Effector CD8-positive, alpha-beta T cell (primary cell): ENCODE measurements at places on chromosomes 12 and 14.

DNA sequence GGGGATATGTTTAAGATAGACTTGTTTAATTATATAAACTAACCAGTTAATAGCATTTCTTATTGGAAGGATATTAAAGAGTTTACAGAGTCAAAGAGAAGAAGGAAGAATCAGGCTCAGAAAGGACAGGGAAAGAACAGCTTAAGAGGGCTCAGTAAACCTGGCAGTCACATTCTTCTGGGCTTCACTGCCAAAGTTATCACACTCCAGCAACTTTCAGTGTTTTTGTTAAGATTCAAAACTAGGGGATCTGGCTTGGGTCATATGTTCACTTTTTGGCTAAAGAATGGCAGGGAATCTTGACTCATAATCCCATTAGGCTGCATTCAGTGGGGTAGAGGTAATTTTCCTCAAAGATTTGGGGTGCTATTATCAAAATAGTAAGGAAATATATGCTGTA lies 312.3 kb downstream of the RAD51B start:
- DNase-seq, result no peak

GRCh38 chr12:69042970-69043369 lies 110.0 kb upstream of the CPM start:
- DNase-seq, result no peak

- DNase-seq, result no peak
Measured at GRCh38 chr14:53064475-53064874, 88.6 kb downstream of the DDHD1 start.

DNA sequence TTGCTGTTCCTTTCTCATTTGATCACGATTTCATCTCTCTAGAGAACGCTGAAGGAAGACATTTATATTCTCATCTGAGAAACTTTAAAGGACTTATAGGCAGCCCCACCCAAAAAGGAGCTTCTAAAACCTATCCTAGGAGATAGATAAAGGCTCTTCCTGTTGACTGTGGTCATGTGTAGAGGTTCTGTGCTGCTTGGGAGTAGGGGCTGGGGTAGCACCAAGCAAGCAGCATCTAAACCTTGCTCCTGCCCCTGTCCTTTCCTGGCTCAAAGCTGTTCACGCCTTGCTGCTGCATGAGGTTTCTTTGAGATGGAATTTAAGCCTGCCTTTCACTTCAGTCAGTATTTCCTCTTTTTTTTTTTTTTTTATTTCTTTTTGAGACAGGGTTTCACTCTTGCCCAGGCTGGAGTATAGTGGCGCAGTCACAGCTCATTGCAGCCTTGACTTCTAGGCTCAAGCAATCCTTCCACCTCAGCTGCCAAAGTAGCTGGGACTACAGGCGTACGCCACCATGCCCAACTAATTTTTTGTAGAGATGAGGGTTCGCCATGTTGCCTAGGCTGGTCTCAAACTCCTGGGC lies 41.4 kb downstream of the RAB35 start:
- DNase-seq, result no peak

GRCh38 chr12:47736216-47736615 lies 10.9 kb upstream of the ENDOU start:
- no peak for DNase-seq

DNA sequence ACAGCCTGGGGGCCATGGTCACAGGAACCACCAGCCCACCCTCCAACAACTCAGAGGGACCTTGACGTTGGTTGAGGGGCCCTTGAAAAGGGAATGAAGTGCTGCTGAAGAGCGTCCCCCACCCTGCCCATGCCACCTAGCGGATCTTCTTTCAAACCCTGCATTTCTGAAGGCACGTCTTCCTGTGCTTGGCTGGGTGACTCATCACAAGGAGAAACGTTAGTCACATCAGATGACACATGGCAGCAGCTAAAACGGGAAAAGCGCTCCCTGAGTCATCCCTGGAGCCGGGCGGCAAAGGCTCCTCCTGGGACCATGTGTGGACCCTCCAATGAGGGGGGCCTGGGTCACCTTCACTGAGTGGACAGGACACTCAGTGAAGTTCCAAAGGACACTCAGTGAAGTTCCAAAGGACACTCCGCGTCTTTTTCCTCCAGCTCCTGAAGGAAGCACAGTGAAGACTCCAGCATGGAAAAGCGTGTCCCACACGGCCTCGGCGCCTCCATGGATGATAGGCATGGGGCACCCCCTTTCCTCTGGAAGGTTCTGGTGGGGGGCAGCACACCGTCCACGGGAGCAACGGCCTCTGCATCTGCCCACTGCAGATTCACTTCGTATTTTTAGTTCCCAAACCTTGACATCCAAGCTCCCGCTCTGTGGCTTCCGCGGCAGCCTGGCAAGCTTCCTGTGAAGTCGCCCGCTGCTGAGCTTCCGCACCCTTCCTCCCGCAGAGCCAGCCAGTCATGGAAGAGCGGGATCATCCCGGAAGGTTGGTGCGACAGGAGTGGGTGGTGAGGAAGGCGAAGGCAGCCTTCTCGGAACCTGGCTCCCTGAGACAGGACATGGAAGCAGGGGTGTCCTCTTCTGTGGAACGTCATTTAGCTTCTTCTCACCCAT lies 383.4 kb downstream of the VRK1 start:
- DNase-seq, result no peak

DNA sequence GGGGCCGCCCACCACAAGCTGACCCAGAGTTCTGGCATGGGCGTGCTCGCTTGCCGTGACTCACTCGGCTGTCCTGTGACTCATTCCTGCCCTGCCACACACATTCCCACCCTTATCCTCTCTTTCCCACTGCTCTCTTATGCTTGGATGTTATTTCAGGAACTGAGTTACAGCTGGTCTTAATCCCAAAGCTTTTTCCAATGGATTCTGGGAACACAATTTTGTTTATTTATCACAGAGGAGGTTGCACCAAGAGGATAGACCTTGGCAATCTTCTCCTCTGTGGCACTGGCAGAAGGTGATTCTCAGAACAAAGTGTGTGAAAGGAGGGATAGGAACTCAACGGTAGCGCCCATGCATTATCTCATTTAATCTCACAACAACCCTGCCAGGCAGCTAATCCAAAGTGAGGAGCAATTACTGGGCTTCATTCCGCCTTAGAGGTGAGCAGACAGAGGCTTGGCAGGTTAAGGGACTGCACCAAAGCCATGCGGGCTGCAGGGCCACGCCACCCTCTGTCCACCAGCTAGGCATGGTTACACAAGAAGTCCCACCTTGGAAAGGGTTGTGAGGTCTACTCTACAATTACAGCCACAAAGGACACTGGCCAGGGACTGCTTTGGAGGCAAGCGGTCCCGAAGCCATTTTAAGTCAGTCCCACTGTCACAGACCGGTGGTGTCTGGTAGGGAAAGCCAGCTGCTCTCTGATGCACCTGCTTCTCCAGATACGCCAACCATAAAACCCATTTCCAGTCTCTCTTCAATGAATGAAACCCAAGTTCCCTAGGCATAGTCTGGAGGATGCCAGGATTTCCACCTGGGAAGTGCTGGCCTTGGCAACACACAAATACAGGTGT lies 32.9 kb downstream of the SYNE3 start:
- no peak for DNase-seq

- no peak for DNase-seq
Measured at GRCh38 chr14:100790502-100791347, 35.2 kb upstream of the MEG3 start.

- no peak for DNase-seq
Measured at GRCh38 chr14:30296931-30297405, 262.0 kb upstream of the G2E3 start.

GRCh38 chr12:56321027-56321426 lies 5.2 kb upstream of the CNPY2 start:
- no peak for DNase-seq

DNA sequence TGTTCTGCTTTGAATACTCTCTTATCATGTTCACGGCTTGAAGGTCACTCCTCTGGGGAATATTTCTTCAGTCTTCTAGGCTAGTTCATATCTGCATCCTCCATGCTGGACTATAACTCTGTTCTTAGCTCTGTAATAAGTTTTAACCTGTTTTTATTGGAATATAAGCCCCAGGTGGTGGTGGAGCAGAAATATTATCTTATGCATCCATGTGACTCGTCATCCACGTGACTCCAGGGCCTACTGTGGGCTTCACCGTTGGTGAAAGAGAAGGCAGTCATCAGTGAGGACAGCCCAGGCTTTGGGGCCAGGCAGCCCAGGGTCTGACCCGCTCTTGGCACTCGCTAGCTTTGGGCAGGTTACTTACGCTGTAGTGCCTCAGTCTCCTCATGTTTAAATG lies 87.1 kb downstream of the ETNK1 start:
- no peak for DNase-seq

DNA sequence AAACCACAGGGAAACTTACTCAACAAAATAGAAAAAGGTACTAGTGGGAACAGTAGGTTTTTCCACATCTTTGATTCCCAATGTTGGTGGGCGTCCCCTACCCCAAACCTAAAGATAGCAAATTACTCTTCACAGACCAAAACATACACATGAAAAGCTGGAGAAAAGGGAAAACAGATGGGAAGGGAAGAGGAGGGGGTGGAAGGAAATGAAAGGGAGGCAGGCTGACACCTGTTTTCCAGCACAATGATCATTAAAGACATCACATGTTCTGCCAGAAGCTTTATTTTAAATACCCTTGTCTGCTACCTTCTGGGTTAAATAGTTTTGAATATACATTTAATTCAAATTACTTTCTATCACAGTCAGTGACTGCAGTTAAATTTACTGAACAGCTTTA lies 1617.9 kb upstream of the SEL1L start:
- DNase-seq, result no peak

- no peak for DNase-seq
Measured at GRCh38 chr14:56648508-56649301, 69.1 kb downstream of the TMEM260 start.

DNA sequence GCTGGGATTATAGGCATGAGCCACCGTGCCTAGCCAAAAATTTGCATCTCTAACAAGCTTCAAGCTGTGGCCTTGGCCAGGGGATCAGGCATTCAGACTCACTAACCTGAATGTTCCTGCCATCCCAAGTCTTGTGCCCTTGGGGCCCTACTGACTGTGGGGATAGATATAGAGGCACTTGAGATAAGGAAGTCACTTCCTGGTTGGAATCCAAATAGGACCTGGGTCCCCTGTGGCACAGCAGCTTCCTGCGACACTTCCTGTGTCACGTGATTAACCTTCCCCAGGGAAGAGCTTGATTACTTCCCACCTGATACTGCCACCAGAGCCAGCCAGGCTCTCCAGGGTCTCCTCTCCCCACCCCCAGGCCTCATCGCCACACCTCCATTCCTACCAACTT lies 128.2 kb downstream of the BCL11B start:
- no peak for DNase-seq

GRCh38 chr14:83085725-83086124 lies 1552.1 kb upstream of the SEL1L start:
- no peak for DNase-seq

DNA sequence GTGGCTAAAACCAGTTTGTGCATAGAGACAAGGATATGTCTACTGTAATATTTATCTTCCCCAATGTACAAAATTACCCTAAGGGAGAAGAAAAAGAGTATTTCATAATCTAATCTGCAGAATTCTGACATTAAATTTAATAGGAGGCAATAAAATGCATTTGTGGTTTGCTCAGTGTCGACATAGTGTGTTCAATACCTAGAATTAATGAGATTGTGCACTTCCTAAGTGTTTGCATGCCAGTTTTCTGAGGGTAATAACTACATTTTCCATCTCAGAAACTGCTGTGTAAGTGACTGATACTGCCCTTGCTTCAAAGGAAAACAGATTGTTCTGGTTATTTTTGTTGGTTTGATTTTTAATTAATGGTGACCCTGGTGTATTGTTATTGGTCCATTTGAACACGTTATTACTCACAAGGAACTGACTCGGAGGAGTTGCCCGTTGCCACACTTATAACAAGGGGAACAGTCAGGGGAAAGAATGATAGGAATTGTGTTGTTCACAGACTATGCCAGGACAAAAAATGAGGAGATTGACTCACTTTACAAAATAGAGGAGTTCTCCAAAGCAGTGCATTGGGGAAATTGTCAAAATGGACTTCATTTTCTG lies 960.3 kb upstream of the TMEM132C start:
- no peak for DNase-seq

DNA sequence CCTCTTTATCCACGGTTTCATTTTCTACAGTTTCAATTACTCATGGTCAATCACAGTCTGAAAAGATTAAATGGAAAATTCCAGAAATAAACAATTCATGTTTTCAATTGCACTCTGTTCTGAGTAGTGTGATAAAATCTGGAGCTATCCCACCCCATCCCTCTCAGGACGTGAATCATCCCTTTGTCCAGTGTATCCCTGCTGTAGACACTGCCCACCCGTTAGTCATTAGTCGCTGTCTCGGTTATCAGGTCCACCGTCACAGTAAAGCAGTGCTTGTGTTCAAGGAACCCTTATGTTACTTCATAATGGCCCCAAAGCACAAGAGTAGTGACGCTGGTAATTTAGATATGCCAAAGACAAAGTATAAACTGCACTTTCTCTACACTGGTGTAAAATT lies 141.0 kb upstream of the LMNTD1 start:
- DNase-seq, result no peak

DNA sequence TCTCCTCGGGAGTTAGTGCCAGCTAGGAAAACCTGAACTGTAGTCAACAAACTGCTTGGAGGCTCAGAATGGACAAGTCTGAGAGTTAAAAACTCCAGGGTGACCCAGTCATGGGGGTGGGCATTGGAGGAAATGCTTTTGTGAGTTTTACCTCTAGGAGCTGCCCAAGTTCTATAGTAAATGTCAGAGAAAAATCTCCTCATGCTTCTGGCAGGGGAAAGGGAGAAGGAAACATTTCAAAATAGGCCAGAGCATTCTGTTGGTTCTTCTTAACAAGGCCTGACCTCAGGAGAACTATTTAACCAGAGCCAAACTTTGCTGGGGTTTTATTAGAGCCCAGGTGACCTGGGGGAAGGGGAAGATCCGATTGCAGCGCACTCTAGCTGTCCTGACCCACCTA lies 12.3 kb downstream of the NINJ2 start:
- no peak for DNase-seq

DNA sequence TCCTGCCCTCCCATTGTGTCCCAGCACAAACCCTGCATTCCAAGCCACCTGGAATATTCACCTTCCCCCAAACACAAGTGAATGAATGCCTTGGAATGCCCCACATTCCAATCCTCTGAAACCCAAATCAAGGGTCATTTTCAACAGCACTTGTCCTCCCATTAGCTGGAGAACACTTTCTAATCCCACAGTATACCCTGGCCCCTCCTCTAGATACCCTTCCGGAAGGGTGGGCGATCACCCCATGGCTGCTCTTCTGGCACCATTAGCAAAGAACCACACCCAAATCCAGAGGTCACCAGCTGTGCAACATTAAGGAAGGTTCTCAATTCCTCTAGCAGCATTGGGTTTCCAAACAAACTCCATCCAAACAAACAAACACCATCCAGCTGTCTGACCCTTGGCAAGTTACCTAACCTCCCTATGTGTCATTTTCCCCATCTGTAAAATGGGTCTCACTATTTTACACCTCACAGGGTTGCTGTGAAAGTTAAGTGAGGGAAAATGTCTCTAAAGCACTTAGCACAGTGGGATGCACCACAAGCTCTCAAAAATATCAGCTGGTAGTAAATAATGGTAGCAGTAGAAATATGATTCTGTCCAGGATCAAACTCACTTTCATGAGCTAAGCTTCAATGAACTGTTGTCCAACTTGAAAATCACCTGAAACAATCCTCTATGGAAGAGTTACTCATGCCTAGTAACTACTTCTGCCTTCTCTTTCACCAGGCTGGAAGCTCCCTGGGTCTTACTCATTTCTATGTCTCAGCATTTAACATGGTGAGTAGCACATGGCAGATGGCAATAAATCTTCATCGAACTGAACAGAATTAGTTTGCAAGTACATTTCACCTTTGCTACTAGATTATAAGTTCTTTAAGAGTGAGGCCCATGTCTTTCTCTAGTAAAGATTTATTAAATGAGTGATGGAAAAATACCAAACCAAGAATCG lies 5.3 kb downstream of the NUAK1 start:
- DNase-seq, result no peak
